ENCODE measurements at places on chromosomes 7 and 10.
A peak's percentile ranks its signal among the peaks of the same experiment; 100 is the strongest.

- DNase-seq = peak; percentile 96
These were observed 64.7 kb upstream of the CAV2 start for GRCh38 chr7:116434820-116435341.

GRCh38 chr10:14665304-14665703, 109.4 kb downstream of the FAM107B start:
- DNase-seq = no peak

DNA sequence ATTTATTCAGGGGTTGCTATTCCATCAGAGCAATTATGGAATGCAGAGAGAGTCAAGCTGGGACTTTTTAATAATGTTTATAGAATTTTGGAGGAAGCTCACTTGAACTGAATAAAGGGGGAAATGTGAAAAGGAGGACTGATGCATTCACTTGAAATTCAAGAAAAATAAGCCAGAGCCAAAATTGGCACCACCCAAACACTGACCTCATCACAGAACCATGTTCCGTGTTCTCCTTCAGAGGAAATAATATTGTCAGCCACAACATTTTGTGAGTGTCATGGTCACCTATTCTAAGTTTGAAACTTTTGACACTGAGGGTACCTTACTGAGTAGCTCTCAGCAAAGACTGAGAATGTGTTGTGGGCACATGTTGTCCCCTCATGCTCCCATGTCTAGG, 207.0 kb downstream of the ANK3 start:
- peak; percentile 69 for DNase-seq

GRCh38 chr7:146359176-146359575, 242.6 kb downstream of the CNTNAP2 start:
- peak; percentile 10 for DNase-seq

GRCh38 chr10:124560377-124561105, 98.9 kb downstream of the LHPP start:
- peak; percentile 45 for DNase-seq

Measured in fibroblast of skin of back (primary cell).